ENCODE measurements at places on chromosomes 12 and 14. TPM values are rescaled to one million over a fixed set of nuclear protein-coding genes. Genes with fewer than 3 reads are reported as not detected.

Gene B4GALNT1
- total RNA-seq: 1.5 TPM

GRCh38 chr12:33794954-33795353, 227.3 kb upstream of the ALG10 start:
- ATAC-seq: no peak

DNA sequence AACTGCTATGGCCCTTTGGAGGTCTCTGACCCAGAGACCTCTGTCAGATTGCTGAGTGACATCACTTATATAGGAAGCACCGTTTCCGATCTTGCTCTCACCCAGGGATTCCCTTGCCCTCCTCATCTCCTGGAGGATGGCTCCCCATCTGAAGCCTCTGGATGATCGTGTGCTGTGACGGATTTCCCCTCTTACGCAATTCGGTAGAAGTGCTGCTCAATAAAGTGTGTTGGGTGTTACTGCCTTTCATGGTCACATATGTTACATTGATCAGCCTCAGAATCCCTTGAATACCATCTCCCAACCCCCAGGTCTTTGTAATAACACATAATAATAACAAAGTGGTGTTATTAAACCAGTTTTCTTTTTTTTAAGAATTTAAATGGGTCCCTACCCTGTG, 107.3 kb upstream of the CLEC14A start:
- no peak for ATAC-seq

DNA sequence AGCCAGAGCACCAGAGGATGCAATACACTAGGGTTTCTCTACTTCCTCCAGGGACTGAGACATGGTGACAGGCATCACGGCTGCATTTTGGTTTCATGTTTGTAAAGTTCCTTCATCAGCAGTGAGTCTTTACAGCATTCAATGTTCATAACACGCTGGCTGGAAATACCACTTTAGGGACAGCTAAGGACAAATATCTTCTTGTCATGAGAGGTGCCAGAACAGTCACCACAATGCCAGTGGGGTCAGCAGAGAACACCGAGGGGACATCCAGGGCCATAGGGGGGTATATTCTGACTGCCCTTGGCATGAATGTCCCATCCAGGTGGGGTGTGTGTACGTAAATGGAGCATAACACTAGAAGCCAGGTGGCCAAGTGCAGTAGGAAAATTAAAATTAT, 72.3 kb downstream of the CCDC60 start:
- ATAC-seq: no peak

DNA sequence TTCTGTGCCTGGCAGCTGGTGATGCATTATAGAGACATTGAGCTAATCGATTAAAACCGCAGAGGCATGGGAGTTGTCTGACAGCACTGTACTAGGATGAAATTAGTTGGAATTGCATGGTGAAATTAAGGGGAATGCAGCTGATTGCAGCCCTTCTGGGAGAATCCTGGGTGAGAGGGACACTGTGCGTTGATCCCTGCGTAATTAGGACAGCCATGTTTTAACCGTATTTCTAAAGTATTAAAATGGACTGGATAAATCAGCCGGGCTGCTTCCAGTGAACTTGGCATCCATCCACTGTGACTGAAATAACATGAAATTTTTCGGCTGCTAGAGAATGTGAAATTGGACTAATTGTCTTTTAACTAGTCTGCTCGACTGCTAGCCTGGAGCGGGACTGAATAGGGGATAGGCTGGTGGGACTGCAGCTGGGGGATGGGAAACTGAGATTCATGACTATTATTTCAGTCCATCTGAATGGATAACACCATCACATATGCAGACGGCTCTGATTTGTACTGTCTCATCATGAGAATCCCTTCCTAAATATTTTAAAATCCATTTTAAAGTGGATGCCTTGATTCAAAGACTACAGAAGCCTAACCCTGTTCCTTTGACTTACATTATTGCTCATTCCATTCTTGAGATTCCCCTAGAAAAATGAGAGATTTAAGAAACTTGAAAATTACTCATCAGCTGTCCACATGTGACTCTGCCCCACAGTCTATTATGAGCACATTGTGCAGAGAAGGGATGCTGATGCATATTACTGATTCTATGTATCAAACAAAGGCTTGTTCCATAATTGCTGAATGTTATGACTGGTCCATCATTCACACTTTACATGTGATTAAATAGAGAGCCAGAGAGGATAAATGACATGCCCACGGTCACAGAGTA, 343.9 kb downstream of the NPAS3 start:
- ATAC-seq: peak; percentile 42

- ATAC-seq: peak; percentile 54
Observed at GRCh38 chr14:101965181-101965544, 790 bp downstream of the DYNC1H1 start.

DNA sequence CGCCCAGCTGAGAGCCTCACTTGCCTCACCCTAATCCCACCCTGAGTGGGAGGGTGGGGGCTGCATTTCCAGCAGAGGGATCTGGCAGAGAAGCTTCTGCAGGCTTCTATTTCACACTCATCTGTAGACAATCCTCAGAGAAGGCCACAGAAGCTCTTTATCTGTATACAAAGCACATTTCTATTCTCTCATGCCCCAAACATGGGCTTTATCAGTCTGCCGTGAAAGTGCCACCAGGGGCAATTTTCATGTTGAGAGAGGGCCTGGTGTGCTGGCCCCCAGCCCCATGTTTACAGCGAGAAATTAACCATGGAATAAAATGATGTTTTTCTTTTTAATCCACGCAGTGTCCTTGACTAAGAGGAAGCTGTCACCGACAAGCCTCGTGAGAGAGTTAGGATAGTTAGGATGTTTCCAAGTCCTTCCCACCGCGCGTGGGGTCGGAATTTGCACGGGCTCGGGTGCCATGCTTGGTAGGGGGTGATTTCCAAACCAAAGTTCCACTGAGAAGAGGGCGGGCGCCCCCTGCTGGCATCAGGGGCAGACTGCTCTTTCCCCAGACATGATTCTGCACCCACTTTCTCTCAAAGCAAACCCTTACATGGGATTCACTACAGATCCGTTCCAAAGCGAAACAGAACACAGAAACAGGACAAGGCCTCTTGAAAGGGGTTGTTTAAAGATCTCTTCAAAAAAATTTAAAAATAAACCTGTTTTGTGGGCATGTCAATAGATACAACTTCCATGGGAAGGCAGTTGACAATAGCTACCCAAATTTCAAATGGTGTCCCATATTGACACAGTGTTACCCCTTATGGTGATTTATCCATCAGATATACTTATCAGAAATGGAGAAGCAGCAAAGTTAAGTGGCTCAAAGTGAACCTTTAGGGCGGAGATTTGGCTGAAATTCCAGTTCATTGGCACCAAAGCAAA, 19.4 kb downstream of the BDKRB1 start:
- ATAC-seq: peak; percentile 49

GRCh38 chr12:22083167-22083566, 37.1 kb downstream of the CMAS start:
- no peak for ATAC-seq

DNA sequence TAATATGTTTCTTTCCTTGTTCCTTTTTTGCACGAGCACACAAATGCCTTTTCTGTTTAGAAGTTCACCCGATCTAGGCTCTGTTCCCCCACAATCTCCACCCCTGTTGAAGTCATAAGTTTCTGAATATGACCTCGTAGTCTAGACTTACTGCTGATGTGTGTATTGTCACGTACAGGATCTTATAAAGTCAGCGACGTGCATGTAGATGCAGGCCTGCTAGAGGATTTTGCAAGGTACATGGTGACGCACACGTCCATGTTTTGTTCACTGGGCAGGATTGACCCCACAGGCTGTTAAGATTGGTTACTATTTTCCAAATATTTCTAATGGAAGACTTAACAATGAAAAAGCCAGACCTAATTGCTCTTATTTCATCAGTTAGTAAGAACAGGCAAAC, 46.2 kb upstream of the CCDC91 start:
- no peak for ATAC-seq

DNA sequence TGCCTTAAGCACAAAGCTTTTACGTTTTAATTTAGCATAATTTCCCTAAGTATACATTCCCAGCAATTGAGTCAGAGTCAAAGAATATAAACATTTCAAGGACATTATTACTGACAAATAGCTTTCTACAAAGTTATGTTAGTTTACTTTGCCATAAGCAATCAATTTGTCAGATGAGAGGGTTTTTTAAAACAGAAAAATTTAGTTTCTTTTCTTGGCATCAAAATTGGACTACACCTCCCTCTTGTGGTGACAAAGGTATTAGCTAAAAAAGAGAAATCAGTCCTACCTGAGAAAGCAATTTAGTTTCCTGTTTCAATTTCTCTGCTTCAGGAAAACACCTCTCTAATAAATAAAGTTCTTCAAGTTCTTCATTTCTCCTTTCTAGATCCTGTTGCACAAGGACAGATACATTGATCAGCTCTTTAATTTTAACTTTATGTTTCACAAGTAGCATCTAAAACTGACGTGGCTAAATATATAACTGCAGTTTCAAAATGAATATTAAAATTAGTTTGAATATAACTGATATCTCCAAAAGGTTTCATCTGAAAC, 39.9 kb downstream of the DNAI7 start:
- no peak for ATAC-seq

- ATAC-seq: no peak
Observed at GRCh38 chr12:4388032-4388431, 8.5 kb upstream of the FGF23 start.

DNA sequence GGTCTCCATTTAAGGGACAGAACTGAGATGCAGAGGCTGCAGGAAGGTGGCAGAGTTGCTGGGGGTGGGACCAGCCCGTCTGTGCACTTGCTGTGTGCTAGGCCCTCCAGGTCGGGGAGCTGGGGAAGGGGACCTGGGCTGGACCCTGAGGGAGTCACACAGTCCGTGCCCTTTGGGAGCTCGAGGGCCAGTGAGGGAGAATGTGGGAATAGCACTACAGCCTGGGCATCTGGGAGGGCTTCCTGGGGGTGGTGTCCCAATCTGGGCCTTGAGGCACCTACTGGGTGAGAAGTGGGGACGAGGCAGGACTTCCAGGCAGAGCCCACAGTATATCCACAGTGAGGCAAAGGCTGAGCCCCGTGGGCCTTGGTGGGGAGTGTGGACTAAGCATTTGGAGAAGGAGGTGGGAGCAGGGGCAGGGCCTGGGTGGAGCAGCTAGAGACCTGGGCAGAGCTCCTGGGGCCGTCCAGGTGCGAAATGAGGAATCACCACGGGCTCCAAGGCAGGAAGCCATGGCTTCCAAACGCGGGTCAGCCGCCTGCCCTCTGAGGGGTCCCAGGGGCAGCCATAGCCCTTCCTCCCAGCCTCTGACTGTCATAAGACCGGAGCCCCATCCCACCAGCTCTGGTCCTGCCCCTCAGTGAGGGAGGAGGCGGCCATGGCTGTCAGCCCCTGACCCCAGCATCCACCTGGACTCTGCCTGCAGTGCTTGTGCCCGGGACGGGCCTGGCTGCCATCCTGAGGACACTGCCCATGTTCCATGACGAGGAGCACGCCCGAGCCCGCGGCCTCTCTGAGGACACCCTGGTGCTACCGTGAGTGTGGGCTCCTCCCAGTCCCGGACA, 6.6 kb downstream of the ASPG start:
- ATAC-seq: no peak

GRCh38 chr14:37246427-37246829, 48.7 kb downstream of the MIPOL1 start:
- no peak for ATAC-seq

GRCh38 chr12:25811656-25812126, 146.8 kb upstream of the RASSF8 start:
- no peak for ATAC-seq

Gene PPP1CC
- total RNA-seq: 185 TPM

Gene EFS
- total RNA-seq: not detected

- no peak for ATAC-seq
Observed at GRCh38 chr12:94062796-94063635, 85.4 kb upstream of the PLXNC1 start.

GRCh38 chr12:109753054-109753401, 39.4 kb downstream of the FAM222A start:
- ATAC-seq: no peak

DNA sequence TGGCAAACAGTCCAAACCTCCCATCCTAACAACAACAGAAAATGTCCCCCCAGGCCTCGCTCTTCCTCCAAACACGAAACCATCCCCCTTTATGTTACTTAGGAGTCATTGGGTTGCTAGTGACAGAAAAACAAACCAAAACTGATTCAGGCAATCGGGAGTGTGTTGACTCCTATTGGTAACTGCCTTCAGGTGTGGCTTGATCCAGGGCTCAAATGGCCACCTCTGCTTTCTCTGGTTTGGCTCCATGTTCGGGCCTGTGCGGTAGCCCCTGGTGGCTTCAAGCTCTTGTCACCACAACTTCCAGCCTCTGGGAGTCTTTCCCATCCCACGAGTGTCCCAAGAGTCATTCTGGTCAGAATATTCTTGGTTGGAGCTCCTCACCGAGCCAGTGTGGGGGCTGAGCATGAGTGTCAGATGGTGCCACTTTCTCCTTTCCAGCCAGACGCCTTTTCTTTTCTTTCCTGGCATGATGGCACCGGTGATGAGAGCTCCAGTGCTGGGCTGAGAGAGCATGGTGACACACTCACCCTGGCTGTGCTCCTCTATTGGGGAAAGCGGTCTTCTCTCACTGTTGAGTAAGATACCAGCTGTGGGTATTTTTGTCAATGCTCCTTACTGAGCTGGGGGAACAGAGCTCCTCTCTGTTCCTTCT, 38.6 kb downstream of the NOC4L start:
- ATAC-seq: no peak

Gene GYS2
- total RNA-seq: not detected

DNA sequence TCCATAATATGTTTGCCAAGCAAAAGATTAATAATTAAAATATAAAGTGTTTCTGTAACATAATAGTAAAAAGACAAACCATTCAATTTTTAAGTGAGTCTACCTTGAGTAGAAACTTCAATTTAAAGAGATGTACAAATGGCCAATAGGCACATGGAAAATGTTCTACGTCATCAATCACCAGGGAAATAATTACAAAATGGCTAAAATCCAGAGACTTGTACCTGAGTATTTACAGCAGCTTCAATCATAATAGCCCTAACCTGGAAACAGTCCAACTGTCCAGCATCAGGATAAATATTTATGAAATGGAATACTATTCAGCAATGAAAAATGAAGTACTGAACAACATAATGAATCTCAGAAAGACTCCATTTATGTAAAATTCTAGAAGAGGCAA, 95.5 kb upstream of the FAR2 start:
- ATAC-seq: no peak

Gene SDSL
- 0.24 TPM for total RNA-seq

DNA sequence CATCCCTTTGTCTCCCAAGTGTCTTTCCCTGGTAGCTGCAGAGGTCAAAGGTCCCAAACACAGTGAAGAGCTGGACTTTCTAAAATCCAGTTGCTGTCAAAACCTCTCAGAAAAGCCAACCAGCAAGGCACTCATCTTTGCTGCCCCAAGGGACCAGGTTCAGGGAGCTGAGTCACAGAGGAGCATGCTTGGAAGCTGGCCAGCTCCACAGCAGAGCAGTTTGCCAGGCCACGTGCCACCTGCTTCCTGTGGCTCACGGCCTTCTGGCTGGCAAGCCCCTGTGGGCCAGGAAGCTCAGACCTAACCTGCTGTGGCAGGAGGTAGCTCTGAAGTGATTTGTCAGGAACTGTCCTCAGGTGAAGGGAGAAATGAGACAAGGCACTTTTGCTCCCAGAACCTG, 3.6 kb downstream of the ISCU start:
- ATAC-seq: peak; percentile 9

GRCh38 chr14:78451319-78451695, 281.1 kb downstream of the NRXN3 start:
- ATAC-seq: no peak

Gene KRT2
- not detected for total RNA-seq
